ENCODE measurements at places on chromosomes 16 and 17.

DNA sequence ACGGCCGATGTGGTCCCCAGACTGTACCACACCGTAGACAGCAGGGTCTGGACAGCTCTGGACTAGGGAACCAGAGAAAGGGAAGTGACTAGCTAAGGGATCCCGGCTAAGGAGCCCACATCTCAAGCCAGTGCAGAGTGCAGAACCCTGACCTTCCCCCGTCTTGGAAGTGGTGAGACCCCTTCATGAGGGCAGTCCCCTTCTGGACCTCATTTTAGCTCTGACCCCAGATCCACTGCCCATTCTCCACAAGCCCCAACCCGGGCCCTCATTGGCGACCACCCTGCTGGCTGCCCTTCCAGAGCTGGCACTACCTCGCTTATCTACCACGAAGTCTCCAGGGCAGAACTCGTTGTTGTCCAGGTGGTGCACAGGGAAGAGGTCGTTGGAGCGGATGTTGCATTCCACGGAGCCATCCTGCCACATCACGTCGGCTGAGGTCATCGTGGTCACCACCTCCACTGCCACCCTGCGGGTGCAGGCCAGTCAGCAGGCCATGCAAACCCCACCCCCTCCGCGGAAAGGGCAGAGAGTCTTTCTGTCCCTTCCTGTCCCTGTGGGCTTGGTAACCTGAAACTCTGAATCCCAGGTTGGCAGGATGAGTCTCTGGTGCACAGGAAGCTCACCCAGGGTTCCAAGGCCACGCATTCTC lies 14.2 kb downstream of the SPHK1 start:
- no peak for DNase-seq

GRCh38 chr16:77238593-77238992 lies 39.4 kb downstream of the SYCE1L start:
- DNase-seq = no peak

GRCh38 chr17:360092-360750 lies 7.6 kb upstream of the RPH3AL start:
- no peak for DNase-seq

GRCh38 chr17:79563237-79564013 lies 47.4 kb downstream of the RBFOX3 start:
- no peak for DNase-seq

DNA sequence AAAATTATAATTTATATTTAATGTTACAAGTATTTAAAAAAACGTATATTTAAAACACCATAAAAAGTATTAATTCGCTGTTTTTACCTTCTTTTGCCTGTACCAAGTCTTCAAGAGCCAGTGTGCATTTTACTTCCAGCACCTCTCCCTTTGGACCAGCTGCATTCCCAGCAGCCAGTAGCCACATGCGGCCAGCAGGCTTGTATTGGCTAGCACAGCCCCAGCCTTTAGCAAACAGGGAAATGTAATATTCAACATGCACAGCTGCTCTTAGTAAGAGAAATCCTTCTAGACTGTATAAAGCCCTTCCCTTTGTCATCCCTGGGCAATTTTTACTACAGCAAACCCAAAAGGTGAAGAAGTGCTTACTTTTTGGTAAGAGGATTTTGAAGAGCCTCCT lies 6.6 kb downstream of the DHODH start:
- DNase-seq = no peak

DNA sequence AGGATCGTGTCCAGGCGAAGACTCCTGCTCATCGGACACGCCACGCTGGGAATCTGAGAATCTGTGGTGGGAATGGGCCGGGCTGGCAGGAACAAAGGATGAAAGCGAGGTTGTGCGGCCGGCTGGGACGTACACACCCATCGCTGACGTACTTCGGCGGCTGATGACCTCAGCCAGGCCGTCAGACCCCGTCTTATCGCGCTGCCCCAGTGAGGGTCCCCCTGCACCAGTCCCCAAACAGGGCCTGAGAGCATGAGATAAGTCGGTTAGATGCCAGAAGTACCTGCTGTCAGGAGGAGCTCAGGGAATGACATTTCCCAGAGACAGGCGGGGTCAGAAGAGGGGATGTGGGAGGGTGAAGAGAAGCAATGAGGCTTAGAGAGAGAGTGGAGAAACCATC lies 16.0 kb upstream of the SP6 start:
- DNase-seq = no peak

DNA sequence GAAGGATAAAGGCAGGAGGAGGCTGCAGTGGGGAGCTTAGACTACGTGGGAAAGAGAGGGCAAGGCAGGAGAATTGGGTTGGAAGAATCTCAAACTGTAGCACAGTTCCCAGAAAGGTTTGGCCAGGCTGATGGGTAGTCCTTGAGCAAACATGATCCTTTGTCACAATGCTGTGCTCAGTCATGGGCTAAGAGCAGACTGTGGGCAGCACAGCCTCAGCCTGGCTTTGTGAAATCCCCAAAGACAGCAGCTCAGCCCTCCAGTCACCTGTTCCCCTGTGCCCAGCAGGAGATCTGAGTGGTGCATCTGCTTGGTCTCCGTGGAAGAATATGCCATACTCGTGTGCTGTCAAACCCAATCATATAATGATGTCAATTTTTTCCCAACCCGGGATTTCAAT lies 10.6 kb upstream of the ENGASE start:
- DNase-seq = no peak

DNA sequence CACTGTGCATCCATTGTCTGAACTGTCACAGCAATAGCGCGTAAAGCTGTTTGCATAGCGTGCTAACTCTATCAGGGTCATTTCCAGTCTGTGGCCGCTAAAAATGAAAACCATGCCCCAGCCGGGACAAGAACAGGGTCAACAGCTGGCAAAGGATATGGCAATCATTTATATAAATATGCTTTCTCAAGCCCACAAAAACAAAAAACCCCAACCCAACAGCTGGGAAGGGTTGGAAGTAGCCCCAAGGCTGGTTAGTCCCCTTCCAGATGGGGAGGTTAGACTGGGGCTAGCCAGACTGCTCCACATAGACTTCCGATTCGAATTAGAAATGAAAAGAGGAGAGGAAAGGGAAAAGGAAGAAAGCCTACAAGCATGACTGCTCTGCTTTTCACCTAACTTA lies 203.3 kb upstream of the TBX2 start:
- no peak for DNase-seq

GRCh38 chr16:14378131-14378551 lies 251.9 kb downstream of the PARN start:
- DNase-seq = peak; percentile 16
